ENCODE measurements at places on chromosomes 7 and 10.

DNA sequence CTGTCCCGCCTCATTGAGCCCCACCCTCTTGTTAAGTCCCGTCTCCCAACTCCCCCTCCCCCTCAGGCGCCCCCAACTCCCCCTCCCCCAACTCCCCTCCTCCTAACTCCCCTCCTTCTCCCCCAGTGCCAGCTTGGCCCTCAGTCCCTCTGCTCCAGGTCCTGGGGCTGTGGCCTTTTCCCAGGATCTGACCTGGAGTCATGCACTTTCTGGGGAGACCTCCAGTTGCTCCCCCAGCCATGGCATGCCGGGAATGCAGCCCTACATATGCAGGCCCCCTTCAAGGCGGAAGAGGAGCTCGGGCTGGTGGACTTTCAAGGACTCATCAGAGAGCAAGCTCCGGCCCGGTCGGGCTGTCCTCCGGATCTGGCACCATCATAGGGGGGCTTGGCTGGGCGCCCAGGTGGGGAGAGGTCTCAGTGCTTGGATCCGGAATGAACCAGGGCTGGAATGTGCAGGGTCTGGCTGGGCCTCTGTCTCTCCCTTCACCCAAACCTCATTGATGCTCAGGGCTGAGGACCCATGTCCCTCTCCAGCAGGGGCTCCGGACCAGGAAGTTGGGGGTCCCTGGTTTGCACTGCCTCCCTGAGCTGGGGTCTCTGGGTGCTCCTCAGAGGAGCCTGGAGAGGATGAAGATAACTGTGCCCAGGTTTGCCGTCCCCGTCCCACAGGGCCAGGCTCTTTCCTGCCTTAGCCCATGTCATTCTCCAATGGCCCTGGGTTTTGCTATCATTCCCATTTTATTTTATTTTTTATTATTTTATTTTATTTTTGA is 41.1 kb downstream of the TMEM270 start:
- DNase-seq = no peak

- no peak for DNase-seq
Observed at GRCh38 chr10:103816431-103816830, 38.9 kb downstream of the SH3PXD2A start.

DNA sequence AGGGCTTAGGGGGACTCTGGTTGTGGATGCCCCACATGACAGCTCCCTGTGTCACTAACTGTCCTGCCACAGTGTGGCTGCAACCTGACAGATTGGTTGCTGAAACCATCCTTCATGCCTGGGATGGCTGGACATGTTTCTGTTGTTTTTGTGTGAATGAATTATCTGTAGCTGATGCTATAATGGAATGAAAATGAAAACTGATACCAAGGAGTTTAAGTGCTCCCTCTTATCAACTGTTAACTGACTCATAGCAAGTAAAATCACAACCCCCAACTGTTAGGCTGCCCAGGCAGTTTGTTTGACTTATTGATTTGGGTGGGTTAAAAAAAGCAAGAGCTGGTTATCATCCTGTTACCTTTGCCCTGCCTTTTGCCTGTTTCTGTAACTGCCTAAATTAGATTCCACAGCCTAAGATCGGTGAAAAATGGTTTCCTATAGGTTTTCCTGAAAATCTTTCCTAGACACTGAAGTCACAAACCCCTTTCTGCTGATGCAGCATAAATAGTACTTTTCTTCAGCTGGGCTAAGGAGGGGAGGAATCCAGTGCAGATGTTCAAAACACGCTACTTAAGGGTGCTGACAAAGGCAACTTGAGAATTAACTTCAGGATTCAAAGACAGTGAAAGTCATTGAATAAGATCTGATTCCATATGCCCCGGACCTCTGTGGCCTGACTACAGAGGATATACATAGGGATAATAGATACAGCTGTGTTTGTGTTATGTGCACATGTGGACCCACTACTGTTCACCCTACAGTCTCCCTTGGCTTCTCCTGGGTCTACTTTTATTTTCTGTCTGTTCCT is 5.7 kb downstream of the FRAT2 start:
- no peak for DNase-seq

- peak; percentile 38 for DNase-seq
Observed at GRCh38 chr10:93495654-93496321, 624 bp upstream of the CEP55 start.

GRCh38 chr7:155533827-155534690 is 12.3 kb downstream of the CNPY1 start:
- DNase-seq = peak; percentile 22

- DNase-seq = no peak
Observed at GRCh38 chr10:49397036-49397999, 1.4 kb upstream of the DRGX start.
